Right cardiac atrium (tissue), 5 donors: ENCODE measurements at places on chromosomes 12 and 14. TPM values are rescaled to one million over a fixed set of nuclear protein-coding genes. Genes with fewer than 3 reads are reported as not detected.

The TMEM253 gene
- 0.28 TPM for total RNA-seq

The PTGER2 gene
- 1.6 TPM for total RNA-seq

The BEST3 gene
- total RNA-seq = not detected

The SH2B3 gene
- 28.9 TPM for total RNA-seq

The PTHLH gene
- 2.2 TPM for total RNA-seq

The ALKBH2 gene
- 12.2 TPM for total RNA-seq

The NEUROD4 gene
- not detected for total RNA-seq

The CDH24 gene
- 2.3 TPM for total RNA-seq

The EFS gene
- total RNA-seq = 6.7 TPM

The SERPINA12 gene
- total RNA-seq = not detected

The KRT71 gene
- not detected for total RNA-seq

The CD163L1 gene
- total RNA-seq = 4.8 TPM

The SLC41A2 gene
- 10.3 TPM for total RNA-seq
